Stomach (tissue), 19 donors: ENCODE measurements at places on chromosomes 16 and 17. TPM values are rescaled to one million over a fixed set of nuclear protein-coding genes. Genes with fewer than 3 reads are reported as not detected.

Gene RTN4RL1
- total RNA-seq, result not detected

Gene GNGT2
- 1.6 TPM for total RNA-seq

Gene KREMEN2
- not detected for total RNA-seq

Gene HOXB6
- total RNA-seq, result 11.9 TPM

DNA sequence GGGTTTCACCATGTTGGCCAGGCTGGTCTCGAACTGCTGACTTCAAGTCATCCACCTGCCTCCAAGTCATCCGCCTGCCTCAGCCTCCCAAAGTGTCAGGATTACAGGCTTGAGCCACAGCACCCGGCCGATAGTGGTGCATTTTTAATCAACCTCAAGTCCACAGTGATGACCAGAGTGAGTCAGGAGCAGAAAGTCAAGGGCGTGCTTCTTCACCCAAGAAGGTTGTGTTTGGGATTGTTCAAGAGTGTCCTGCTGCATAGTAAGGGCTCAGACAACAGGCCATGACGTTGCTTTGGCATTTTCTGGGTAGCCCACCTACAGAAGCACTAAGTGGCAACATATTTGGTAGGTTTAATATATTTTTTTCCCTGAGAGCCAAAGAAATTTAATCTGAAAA is 108.3 kb upstream of the FAM20A start:
- no peaks in the 10 kb centered on the region for H3K27me3 ChIP-seq
- H3K36me3 ChIP-seq, result no peaks in the 10 kb centered on the region
- DNase-seq, result no peak
- no peak overlapping the region for H3K4me3 ChIP-seq
- H3K27ac ChIP-seq, result no peak overlapping the region

- no peak for DNase-seq
- no peak overlapping the region for H3K27ac ChIP-seq
- H3K4me1 ChIP-seq, result no peaks in the 10 kb centered on the region
- peaks cover 93% of the 10 kb centered on the region for H3K36me3 ChIP-seq
Measured at GRCh38 chr16:25140459-25140858, 28.9 kb downstream of the LCMT1 start.

GRCh38 chr17:55321427-55322060 is 56.8 kb downstream of the HLF start:
- no peak overlapping the region for H3K27ac ChIP-seq
- peak overlapping the region; percentile 5 for H3K4me3 ChIP-seq
- no peak for DNase-seq
- peaks cover 22% of the 10 kb centered on the region for H3K4me1 ChIP-seq
- no peaks in the 10 kb centered on the region for H3K27me3 ChIP-seq
- peaks cover 13% of the 10 kb centered on the region for H3K36me3 ChIP-seq

GRCh38 chr17:21357696-21358656 is 18.2 kb upstream of the KCNJ12 start:
- no peaks in the 10 kb centered on the region for H3K36me3 ChIP-seq
- peak overlapping the region; percentile 59 for H3K27ac ChIP-seq

- H3K36me3 ChIP-seq, result no peaks in the 10 kb centered on the region
- peak overlapping the region; percentile 74 for H3K27ac ChIP-seq
- H3K27me3 ChIP-seq, result no peaks in the 10 kb centered on the region
Measured at GRCh38 chr17:72538443-72538842, 417.6 kb downstream of the SOX9 start.

DNA sequence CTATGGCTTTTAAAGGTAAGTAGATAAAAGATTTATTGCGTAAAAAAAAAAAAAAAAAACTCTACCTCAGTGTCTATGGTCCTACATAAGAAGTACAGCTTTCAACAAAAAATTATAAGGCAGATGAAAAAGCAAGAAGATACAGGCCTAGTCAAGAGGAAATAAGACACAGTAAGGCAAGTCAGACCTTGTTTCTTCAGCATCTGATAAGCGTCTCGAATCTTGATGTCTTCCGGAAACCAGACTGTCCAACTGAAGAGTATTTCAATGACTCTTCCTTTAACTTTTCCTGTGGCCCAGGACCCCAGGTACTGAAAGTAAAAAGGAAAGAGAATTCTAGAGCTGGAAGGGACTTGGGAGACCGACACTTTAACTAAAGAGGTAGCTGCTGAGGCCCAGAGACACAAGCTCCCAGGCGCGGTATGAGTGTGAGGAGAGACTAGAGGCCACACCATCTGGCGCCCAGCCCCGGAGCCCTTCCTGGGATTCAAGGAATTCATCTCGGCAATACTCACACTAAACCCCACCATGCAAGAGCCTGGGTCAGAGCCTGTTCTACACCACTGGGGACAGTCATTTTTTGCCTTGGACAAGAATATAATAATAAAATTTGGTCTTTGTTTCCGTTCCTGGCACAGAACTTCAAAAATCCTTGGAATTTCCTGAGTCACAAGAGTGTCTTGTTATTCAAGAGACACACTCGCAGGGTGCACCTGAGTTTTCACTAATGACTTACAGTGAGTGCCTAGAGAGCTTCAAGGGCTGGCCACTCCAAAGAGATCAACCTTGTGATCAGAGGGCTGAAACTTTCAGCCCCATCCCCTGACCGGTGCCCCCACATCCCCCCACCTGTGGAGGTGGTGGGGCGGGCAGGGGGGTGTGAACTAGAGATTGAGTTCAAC is 18.6 kb downstream of the GGA2 start:
- no peak overlapping the region for H3K27ac ChIP-seq
- no peaks in the 10 kb centered on the region for H3K27me3 ChIP-seq
- H3K4me1 ChIP-seq, result peaks cover 3% of the 10 kb centered on the region
- H3K36me3 ChIP-seq, result peaks cover 99% of the 10 kb centered on the region
- no peak overlapping the region for H3K4me3 ChIP-seq
- no peak for DNase-seq

DNA sequence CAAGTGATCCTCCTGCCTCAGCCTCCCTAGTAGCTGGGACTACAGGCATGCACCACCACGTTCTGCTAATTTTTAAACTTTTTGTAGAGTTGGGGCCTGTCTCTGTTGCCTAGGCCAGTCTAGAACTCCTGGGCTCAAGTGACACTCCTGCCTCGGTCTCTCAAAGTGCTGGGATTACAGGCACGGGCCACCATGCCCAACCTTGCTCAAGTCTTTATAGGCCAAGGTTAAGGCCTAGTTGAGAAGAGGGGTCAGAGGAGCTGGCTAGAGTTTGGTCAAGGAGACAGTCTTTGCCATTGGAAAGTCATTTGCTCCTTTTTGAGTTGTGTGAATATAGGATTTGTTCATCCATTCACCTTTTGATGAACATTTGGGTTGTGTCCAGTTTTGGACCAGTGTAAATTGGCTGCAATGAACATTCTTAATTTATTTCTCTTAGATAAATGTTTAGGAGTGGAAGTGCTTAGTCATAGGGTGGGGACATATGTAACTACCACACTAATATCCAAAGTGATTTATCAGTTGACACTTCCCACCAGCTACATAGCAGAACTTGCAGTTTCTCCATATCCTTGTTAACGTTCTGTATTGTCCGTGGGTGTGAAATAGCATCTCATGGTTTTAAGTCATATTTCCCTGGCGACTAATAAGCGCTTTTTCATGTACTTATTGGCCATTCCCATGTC is 30.7 kb upstream of the ARHGAP17 start:
- DNase-seq, result no peak
- no peak overlapping the region for H3K4me3 ChIP-seq
- no peaks in the 10 kb centered on the region for H3K36me3 ChIP-seq
- no peak overlapping the region for H3K27ac ChIP-seq
- peaks cover 21% of the 10 kb centered on the region for H3K4me1 ChIP-seq

GRCh38 chr16:84794186-84794585 is 25.6 kb upstream of the CRISPLD2 start:
- H3K27me3 ChIP-seq, result no peaks in the 10 kb centered on the region
- no peaks in the 10 kb centered on the region for H3K4me1 ChIP-seq
- peak overlapping the region; percentile 87 for H3K27ac ChIP-seq
- no peak overlapping the region for H3K4me3 ChIP-seq
- no peaks in the 10 kb centered on the region for H3K36me3 ChIP-seq

GRCh38 chr17:2416010-2416734 is 15.3 kb upstream of the MNT start:
- peak; percentile 95 for DNase-seq
- no peaks in the 10 kb centered on the region for H3K27me3 ChIP-seq
- H3K4me3 ChIP-seq, result no peak overlapping the region
- H3K27ac ChIP-seq, result no peak overlapping the region
- H3K4me1 ChIP-seq, result peaks cover 8% of the 10 kb centered on the region

- H3K27ac ChIP-seq, result peak overlapping the region; percentile 82
- DNase-seq, result peak; percentile 87
- H3K27me3 ChIP-seq, result peaks cover 38% of the 10 kb centered on the region
- peaks cover 79% of the 10 kb centered on the region for H3K4me1 ChIP-seq
- H3K36me3 ChIP-seq, result no peaks in the 10 kb centered on the region
Measured at GRCh38 chr16:73068541-73069401, 20.8 kb upstream of the ZFHX3 start.

DNA sequence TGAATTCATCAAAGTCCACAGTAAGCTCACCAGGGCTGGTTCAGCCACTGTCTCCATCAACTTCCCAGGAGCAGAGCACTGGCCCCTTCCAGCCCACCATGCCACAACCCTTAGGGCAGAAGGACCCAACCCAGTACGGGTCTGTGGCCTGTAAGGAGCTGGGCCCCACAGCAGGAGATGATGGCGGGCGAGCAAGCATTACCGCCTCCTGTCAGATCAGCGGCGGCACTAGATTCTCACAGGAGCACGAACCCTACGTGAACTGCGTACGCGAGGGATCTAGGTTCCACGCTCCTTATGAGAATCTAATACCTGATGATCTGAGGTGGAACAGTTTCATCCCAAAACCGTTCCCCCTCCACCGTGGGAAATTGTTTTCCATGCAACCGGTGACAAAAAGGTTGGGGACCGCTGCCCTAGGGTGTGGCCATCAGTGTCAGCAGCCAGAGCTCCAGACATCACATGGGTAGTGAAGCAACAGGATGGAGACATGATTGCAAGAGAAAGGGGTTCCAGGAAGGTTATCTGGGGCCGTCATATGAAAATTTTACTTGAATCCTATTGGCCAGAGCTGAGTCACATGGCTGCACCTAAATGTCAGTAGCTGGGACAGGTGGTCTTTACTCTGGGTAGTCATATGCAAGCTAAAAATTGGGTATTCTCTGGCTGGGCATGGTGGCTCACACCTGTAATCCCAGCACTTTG is 12.4 kb upstream of the SLC25A19 start:
- DNase-seq, result no peak
- H3K4me3 ChIP-seq, result no peak overlapping the region
- no peaks in the 10 kb centered on the region for H3K27me3 ChIP-seq
- no peaks in the 10 kb centered on the region for H3K4me1 ChIP-seq
- no peaks in the 10 kb centered on the region for H3K36me3 ChIP-seq
- no peak overlapping the region for H3K27ac ChIP-seq

- H3K4me3 ChIP-seq, result no peak overlapping the region
- H3K27me3 ChIP-seq, result no peaks in the 10 kb centered on the region
- no peaks in the 10 kb centered on the region for H3K4me1 ChIP-seq
- H3K36me3 ChIP-seq, result no peaks in the 10 kb centered on the region
- no peak overlapping the region for H3K27ac ChIP-seq
Measured at GRCh38 chr16:35516551-35516950, 2057.1 kb downstream of the TP53TG3F start.

- peak within 1 kb of the TSS; percentile 34 for H3K4me3 ChIP-seq
- no peak within 1 kb of the TSS for H3K27ac ChIP-seq
- H3K36me3 ChIP-seq, result no peaks in the 10 kb centered on the region
- no peaks in the 10 kb centered on the region for H3K4me1 ChIP-seq
- peak; percentile 49 for DNase-seq
Measured at GRCh38 chr16:31354394-31355291, at the start of gene ITGAX. TSS of gene ITGAX (plus strand) at chr16:31355176. CDS start at chr16:31355255, 79 bp downstream.

GRCh38 chr17:74005790-74006189 is 197.7 kb upstream of the RPL38 start:
- H3K27ac ChIP-seq, result no peak overlapping the region
- H3K36me3 ChIP-seq, result no peaks in the 10 kb centered on the region
- H3K4me1 ChIP-seq, result no peaks in the 10 kb centered on the region

DNA sequence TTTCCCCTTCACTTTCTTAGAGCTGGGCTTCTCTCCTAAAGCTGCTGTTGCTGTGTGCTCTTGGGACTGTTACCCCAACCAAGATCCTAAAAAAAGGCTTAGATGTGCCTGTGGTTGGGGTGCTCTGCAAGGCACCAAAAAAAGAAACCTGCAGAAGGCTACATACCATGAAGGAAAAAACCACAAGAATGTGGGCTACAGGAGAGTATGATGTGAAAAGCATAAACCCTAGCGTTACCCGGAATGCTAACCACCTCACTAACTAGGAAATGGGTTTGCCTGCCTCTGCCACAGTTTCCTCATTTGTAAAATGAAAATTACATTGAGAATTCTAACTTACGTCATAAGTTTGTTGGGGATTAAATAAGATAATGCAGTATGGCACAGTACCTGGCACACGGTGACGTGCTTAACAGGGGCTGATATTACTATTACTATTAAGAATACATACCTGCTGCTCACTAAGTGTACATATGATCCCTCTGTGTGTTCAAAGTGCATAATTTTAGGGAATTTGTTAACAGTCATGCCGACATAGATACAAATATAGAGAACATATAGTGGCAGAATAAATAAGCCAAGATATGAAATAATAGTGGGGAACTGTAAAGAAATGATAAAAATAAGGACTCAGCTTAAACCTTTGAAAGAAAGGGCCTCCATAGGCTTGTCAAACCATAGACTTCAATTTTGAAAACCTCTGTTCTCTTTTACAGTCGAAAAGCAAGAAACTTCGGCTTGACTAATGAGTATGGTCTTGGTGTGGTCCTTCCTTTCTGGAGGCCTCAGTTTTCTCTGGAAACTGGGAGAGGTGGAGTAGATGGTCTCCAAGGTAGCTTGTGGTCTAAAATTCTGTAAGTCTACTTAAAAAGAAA is 177.8 kb upstream of the TBX2 start:
- no peak for DNase-seq
- no peaks in the 10 kb centered on the region for H3K27me3 ChIP-seq
- no peaks in the 10 kb centered on the region for H3K36me3 ChIP-seq

- H3K27ac ChIP-seq, result no peak overlapping the region
- DNase-seq, result no peak
- H3K4me1 ChIP-seq, result peaks cover 8% of the 10 kb centered on the region
- no peak overlapping the region for H3K4me3 ChIP-seq
Measured at GRCh38 chr16:71408536-71408935, 33.3 kb downstream of the TLE7 start.

DNA sequence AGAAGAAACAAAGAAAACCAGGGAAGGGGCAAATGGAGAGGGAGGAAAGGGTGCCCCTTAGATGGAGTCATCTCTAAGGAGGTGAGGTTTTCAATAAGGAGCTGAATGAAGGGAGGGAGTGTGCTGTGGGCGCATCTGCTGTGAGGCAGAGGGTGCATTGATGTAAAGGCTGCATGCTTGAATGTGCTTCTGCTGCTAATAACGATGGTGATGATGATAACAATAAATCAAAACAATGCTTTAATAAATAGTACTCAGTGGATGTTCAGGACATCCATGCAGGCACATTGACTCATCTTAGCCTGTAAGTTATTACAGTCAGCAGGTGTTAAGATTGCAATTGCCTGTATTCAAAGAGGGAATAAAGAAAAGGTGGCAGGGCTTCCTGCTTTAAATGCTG is 87.8 kb downstream of the SHISA6 start:
- no peak for DNase-seq
- H3K4me1 ChIP-seq, result no peaks in the 10 kb centered on the region
- H3K36me3 ChIP-seq, result no peaks in the 10 kb centered on the region
